ENCODE measurements at places on chromosomes 5 and 9.

DNA sequence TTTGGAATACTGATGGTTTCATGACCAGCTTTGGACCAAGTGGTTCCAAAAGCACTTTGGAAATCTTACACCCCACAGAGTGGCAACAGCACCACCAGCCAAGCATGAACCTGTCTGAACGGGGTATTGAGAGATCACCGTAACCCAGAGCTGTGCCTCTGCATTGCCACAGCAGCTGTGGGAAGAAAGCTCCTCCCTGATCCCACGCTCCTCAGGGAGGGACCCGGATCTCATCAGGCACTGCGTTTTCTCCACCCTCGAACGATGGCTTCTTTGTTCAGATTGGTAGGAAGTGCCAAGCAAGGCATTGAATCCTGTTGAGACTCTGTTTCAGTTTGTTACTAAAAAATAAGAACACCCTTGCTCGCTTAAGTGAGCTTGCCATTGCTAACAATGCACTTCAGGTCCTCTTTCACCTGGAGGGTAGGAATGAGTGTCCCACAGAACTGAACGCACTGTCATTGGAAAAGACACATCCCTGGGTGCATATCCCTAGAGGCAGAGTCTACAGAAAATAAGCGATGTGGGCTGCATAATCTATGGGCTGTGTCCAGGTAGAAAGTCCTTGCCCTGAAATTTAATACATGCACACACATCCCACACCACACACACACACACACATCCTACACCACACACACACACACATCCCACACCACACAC lies 118.0 kb upstream of the ICE1 start:
- DNase-seq, result no peak

DNA sequence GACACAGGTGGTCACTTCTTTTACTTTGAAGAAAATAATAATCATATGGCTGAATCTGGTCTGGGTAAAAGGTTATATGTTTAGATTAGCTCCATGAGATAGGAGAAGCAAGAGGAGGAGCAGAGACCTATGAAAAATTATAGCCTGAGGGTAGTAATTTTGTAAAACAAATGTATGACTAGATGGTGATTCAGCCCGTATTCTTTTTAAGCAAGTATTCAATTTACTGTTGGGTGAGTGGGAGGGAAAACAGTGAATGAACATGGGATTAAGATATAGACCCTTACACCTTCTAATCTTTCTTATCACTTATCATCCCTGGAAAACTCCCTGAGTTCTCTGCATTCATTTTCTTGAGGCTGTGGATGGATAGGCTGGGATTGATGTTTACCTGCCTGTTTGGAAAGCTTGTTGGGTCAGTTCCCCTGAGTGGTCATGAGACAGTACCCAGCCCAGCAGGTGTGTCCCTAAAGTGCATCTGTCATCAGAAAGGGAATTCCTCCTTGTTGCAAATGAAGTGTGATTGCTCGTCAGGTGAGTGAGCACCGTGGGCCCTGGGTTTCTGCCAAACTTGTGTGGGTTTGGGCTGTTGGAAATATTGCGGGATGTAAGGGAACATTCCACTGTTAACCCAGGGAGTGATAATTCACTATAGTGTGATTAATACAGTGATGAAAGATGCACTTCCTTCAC lies 101.2 kb upstream of the GDNF start:
- DNase-seq, result peak; percentile 21

DNA sequence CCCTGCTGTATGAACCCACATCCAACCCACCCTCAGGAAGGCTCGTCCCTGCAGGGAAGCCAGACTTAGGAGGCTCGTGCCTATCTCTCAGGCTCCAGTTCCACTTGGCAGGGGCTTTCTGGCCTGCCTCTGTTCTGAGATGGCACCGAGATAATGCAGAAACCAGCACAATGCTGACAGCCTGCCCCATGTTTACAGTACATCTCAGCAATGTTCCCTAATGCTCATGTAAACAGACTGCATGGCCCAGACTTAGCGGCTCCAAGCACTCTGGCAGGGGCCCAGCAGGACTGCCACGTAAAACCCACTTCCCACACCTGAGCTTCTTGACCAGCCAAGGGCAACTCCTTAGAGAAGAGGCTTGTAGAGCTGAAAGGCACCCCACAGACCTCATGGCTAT lies 499.5 kb upstream of the BRINP1 start:
- peak; percentile 11 for DNase-seq

- DNase-seq, result no peak
These were observed 581.4 kb downstream of the RAB3C start for GRCh38 chr5:59164041-59164830.

DNA sequence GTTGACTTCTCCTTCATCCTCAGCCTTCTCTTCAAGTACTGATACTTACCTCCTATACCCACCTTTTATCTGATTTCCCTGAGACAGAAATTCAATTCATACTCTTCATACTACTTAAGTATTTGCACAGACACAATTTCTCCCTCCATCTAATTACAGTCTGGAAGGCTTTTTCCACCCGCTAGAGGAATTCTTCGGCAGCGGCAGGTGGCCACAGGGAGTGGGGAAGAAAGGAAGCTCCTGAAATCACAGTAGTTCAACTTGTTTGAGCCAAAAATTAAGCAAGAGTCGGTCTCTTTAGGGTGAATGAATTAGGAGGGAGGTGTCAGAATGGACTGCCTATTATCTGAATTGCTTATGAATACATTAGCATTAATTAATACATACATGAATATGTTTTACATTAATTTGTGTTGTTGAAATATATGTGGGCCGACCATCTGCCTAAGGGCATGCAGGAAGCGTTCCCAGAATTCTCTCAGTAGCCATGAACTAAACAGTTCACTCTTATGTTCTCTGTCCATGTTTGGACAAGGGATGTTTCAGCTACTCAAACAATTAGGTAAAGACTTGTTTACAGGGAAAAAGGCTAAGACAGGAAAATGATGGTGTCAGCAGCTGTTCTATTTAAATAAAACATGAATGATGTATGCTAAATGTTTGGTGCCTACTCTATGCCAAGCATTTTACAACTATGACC lies 101.4 kb upstream of the SMARCA2 start:
- DNase-seq, result no peak

All from mesendoderm (in vitro differentiated cells).